Activated B cell treated with CpG ODN at 0.5 μM for 24 hours (primary cell): ENCODE measurements at places on chromosomes 6 and 20.

- DNase-seq = no peak
These were observed 129.6 kb upstream of the NUP153 start for GRCh38 chr6:17836293-17836692.

- no peak for DNase-seq
These were observed 22.7 kb downstream of the SLC16A10 start for GRCh38 chr6:111110036-111110435.

GRCh38 chr6:143486752-143487151 is 24.8 kb downstream of the FUCA2 start:
- no peak for DNase-seq

DNA sequence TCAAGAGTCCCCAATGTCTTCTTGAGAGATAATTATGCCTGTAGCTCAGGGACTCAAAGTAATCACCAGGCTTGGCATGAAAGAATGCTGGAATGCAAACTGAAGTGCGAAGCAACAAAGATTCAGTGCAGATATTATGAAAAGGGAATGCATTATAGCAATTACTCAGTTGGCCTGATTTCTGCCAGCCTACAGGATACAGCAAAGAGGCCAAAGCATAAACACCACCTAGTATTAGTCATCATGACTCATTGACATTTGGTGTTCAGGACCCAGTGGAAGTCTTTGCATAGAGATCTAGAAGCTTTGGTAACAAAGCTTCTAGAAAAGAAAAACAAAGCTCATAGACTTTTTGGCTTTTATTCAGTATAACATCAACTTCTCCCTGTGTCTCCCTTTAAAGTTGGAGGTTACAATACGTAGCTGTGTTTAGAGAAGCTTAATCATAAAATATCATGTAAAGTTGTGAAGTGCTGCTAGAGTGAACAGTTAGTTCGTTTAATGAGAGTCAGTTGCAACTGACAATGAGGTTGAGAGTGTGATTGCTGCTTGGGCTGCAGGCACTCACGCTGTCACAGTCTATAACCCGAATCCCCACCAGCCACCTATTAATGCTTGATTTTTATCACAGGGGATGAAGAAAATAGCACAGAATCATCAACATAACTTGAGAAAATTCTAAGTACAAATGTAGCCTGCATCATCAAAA is 932.7 kb downstream of the TFAP2A start:
- no peak for DNase-seq

DNA sequence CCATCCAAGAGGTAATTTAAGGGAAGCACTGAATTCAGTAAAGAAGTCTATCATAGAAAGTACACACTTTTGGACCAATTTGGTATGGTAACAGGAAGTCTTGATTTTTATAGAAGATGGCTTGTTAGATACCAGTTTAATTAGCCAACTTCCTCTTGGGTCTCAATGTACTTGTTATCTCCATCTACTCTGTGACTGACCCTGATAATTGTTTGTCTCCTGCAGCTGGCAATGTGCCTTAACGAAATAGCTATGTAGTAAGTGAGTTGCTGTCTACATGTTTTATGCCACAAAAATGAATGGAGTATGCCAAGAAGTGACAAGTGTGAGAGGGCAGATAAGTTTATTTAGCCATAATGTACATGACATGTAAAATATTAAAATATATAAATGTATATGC is 410.5 kb upstream of the MAN1A1 start:
- DNase-seq = no peak

GRCh38 chr6:101011186-101011585 is 130.1 kb upstream of the ASCC3 start:
- no peak for DNase-seq
